ENCODE measurements at places on chromosomes 12 and 14. TPM values are rescaled to one million over a fixed set of nuclear protein-coding genes. Genes with fewer than 3 reads are reported as not detected.

Gene KLHL28
- total RNA-seq: 5.0 TPM

Gene COX8C
- not detected for total RNA-seq

Gene TMEM132C
- total RNA-seq: not detected

Gene BDKRB2
- 21.6 TPM for total RNA-seq

Gene OVCH1
- total RNA-seq: not detected

Gene TBX5
- total RNA-seq: not detected

Gene PDZRN4
- not detected for total RNA-seq

Gene CPM
- total RNA-seq: 74.4 TPM

Gene GARIN6
- not detected for total RNA-seq

All from SJSA1 (cell line).